ENCODE measurements at places on chromosomes 1 and 21.

DNA sequence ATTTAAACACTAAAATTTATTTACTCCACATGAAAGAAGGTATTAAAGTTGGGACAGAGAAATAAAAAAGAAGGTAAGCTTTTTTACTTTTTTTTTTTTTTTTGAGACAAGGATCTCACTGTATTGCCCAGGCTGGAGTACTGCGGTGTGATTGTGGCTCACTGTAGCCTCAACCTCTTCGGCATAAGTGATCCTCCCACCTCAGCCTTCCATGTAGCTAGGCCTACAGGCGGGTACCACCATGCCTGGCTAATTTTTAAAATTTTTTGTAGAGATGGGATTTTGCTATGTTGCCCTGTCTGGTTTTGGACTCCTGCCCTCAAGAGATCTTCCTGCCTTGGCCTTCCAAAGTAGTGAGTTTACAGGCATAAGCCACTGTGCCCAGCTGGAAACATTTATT lies 106.6 kb downstream of the ITSN1 start:
- no peak for DNase-seq

GRCh38 chr1:84933011-84933611 lies 40.1 kb upstream of the LPAR3 start:
- DNase-seq, result no peak

GRCh38 chr1:245241526-245242130 lies 86.8 kb downstream of the KIF26B start:
- no peak for DNase-seq

DNA sequence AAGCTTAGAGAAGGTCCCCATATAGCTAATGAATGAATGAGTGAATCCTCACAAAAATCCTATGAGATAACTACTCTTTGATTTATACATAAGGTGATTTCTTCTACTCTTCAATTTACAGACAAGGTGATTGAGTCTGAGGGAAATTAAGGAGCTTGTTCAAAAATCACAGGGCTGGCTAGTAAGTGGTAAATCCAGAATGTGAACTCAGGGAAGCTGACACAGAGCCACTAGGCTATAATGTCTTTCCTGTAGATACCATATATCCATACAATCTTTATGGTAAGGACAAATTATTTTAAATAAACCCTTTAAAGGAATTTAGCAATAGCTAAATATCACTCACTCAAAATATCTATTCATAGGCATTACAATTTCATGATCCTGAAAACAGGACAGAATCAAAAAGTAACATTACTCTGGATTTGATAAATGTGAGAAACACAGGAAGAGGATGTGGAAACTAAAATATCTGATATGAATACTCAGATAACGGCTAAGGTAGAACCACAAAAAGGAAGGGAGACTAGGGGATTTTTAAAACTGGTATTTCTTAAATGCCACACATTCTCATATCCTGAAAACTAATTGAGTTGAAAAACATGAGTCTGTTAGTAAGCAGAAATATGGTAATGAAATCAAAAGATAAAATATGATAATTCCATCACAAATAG lies 108.2 kb downstream of the NBPF12 start:
- no peak for DNase-seq

Measured in stimulated activated naive CD4-positive, alpha-beta T cell treated with Interleukin-2 at 50 U/mL for 16 hours (primary cell).